ENCODE measurements at places on chromosomes 7 and 10. TPM values are rescaled to one million over a fixed set of nuclear protein-coding genes. Genes with fewer than 3 reads are reported as not detected.

CCL24 gene
- total RNA-seq = not detected

CTAGE4 gene
- total RNA-seq = 0.28 TPM

H2BK1 gene
- not detected for total RNA-seq

CYP2C8 gene
- total RNA-seq = not detected

BTBD16 gene
- total RNA-seq = under 0.01 TPM

CALN1 gene
- total RNA-seq = not detected

OGA gene
- total RNA-seq = 132 TPM

IRF5 gene
- 0.56 TPM for total RNA-seq

HABP2 gene
- 0.19 TPM for total RNA-seq

SLC26A3 gene
- total RNA-seq = not detected
